ENCODE measurements at places on chromosomes 4 and X.

DNA sequence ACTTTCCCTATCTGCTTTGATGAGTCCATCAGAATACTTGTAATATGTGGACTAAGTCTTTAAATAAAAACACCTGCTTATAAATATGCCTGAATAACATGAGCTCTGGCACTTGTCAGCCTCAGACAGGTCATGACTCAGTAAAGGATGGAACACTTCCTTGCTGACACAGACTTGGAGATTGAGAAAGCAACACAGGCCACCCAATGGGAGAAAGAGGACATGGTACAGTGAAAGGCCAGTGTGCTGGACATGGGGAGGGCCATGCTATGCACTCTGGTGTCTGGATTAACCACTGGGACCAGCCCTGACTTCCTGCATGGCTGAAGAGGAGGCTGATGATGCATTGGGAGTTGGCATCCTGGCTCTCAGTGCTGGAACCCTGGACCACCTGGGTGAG lies 149.5 kb downstream of the DHRSX start:
- no peak for DNase-seq

DNA sequence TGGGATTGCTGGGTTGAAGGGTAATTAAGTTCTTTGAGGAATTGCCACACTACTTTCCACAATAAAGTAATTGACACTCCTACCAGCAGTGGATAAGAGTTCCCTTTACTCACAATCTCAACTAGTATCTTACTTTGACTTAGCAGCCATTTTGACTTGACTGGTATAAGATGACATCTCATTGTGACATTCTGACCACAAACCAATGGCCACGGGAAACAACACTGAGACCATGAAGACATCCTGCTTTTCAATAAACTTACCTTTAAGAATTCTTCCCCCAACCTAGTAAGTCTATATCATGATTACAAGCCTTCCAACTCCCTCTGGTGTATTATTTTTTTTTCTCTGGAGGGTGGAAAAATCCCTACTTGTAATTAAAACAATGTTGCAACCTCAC lies 66.9 kb upstream of the WDR1 start:
- no peak for DNase-seq

GRCh38 chrX:31459361-31459760 lies 387.5 kb upstream of the FTHL17 start:
- no peak for DNase-seq

- no peak for DNase-seq
Observed at GRCh38 chr4:6386091-6386490, 86.3 kb downstream of the PPP2R2C start.

DNA sequence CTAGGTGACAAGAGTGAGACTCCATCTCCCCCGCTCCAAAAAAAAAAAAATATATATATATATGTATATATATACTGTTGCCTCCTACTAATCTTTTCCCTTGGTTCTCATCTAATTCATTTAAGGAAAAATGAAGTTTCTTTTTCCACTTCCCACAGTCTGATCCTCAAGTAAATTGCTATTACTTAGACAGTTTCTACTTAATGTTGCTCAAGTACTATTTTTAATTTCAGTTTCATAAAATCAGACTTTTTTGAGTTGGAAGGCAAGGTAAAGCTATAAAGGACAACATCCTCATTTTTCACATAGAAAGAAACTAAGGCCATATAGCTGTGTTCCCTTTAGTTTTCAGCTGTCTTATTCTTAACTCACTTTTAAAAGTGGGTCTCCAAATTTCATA lies 5.8 kb downstream of the RXFP1 start:
- no peak for DNase-seq

DNA sequence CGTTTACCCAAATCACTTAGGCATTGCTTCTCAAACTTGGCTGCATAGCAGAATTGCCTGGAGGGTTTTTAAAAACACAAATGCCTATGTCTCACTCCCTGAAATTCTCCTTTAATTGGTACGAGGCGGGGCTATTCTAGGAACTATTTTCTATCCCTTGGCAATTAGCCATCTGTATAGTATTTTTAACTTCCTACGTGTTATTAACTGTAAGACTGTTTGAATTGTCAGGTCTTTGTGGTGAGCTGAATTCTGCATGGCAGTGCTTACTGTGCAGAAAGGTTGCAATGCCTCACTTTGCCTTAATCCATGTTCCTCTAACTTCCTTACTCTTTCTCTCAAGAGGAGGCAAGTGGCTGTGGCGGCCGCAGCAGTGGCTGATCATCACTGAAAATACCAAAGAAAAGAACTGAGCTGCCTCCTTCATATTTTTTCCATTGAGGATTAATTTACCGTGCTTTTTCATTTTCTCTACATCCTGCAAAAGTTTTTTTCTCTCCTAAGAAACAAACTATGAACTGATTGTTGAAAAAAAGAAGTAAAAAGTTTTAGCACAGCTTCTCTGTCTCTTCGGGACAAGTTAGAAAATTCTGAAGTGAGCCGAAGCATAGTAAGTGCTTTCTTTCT lies at the start of gene SHROOM3:
TSS of gene SHROOM3 (plus strand) at position 329 of the 627 bp plus-strand sequence. CDS start 824 bp downstream, outside the sequence.
- no peak for DNase-seq

GRCh38 chr4:10123227-10124101 lies 6.9 kb upstream of the WDR1 start:
- no peak for DNase-seq

GRCh38 chr4:146098978-146099377 lies 76.5 kb upstream of the LSM6 start:
- no peak for DNase-seq

DNA sequence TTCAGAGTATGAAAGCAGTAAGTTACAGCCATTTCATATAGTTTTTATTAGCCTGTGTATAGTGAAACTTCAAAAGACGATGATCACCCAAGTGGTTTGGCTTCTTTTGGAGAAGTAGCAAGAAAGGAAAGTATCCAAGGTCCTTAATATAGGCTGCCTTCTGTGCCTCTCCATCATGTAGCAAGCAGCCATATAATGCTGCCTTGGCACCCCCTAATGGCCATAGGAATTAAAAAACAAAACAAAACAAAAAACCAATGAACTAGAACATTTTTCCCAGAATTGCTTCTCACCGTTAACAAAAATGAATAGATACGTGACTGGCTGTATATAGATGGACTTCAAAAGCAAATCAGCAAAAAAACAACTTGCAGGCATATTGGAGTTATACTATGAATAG lies 18.9 kb downstream of the LAMP2 start:
- DNase-seq, result no peak

- DNase-seq, result no peak
Observed at GRCh38 chr4:150938417-150938816, 76.7 kb downstream of the LRBA start.

GRCh38 chr4:26410385-26411293 lies 79.6 kb downstream of the CCKAR start:
- peak; percentile 32 for DNase-seq

GRCh38 chr4:38894322-38894982 lies 26.8 kb downstream of the FAM114A1 start:
- DNase-seq, result no peak

- DNase-seq, result no peak
Observed at GRCh38 chr4:125626946-125627345, 312.2 kb downstream of the FAT4 start.

GRCh38 chr4:23455456-23456158 lies 434.2 kb downstream of the PPARGC1A start:
- no peak for DNase-seq

GRCh38 chr4:187552781-187553180 lies 442.8 kb upstream of the ZFP42 start:
- DNase-seq, result no peak

All from activated T-cell treated with anti-CD3 and anti-CD28 coated beads for 4 hours (primary cell).